GM19239 (cell line): ENCODE measurements at places on chromosomes 4 and X.

- no peak for DNase-seq
These were observed 310.0 kb downstream of the ARHGAP24 start for GRCh38 chr4:85784947-85785346.

GRCh38 chrX:25733148-25733547, 405.0 kb upstream of the MAGEB18 start:
- no peak for DNase-seq

GRCh38 chr4:130092187-130093015, 996.4 kb downstream of the C4orf33 start:
- no peak for DNase-seq

DNA sequence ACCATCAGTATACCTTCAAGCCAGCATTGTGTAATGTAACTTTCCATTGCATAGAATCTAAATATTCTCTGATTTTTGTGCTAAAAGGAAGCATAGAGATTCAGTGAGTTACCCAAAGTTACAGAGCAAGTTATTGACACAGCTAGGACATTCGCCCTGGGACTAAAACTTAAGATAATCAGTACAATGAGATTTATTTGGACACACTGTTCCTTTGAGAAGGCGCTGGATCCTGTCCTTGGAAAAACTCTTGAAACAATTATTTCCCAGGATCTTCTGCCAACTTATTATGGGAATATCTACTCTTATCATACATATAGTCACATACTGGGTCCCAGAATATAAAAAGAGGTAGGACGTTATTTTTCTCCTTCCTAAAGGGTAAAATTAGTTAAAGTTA, 392.0 kb downstream of the UBE2NL start:
- DNase-seq, result no peak

GRCh38 chr4:6779667-6780565, 2.6 kb upstream of the KIAA0232 start:
- no peak for DNase-seq

- no peak for DNase-seq
These were observed 177.3 kb downstream of the PABPC4L start for GRCh38 chr4:134024251-134024650.

- DNase-seq, result no peak
These were observed 167.4 kb downstream of the GABRB1 start for GRCh38 chr4:47198791-47199190.

- no peak for DNase-seq
These were observed 11.8 kb upstream of the UGT2A3 start for GRCh38 chr4:68963374-68963773.

- DNase-seq, result no peak
These were observed 1111.0 kb upstream of the AGA start for GRCh38 chr4:178553201-178553600.

- no peak for DNase-seq
These were observed 3.8 kb downstream of the TIMM17B start for GRCh38 chrX:48893556-48894348.

DNA sequence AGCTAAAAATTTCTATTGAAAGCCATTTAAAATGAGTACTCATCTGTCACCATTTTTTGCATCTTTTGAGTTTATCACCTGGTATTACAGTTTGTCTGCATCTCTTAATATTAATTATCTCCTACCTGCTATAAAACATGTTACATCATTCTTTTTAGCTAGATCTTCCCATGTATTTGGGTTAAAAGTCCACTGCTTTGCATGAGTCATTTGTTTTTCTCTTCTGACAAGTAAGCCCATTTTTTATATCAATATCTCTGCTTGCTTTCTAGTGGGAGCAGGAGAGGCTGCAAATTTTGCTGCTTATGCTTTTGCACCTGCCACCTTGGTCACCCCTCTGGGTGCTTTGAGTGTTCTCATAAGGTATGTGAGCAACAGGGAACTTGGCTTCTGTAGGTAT, 16.1 kb downstream of the NIPAL1 start:
- DNase-seq, result no peak

- DNase-seq, result no peak
These were observed 149.0 kb downstream of the MID1 start for GRCh38 chrX:10471418-10471817.
